Skin of body (tissue), 3 donors: ENCODE measurements at places on chromosomes 7 and 10.

DNA sequence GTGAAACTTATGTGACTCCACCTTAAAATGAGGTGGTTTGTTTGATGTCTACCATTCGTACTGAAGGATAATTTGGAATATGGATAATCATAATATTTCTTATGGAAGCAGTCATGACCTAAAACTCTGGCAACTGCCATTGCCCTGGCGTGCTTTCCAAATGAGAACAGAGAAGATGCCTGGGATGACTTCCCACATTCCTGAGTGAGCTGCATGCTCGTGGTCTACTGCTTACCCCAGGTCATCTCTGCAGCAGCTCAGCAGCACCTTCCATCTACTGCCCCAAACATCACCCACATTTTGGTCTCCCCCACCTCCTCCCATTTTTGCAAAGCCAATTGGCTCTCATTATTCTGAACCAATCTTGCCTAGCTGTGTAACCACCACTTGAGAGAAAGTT is 40.1 kb downstream of the LYZL1 start:
- peak; percentile 73 for DNase-seq

- peak; percentile 67 for DNase-seq
These were observed 694 bp upstream of the WASL start for GRCh38 chr7:123749537-123749857.

DNA sequence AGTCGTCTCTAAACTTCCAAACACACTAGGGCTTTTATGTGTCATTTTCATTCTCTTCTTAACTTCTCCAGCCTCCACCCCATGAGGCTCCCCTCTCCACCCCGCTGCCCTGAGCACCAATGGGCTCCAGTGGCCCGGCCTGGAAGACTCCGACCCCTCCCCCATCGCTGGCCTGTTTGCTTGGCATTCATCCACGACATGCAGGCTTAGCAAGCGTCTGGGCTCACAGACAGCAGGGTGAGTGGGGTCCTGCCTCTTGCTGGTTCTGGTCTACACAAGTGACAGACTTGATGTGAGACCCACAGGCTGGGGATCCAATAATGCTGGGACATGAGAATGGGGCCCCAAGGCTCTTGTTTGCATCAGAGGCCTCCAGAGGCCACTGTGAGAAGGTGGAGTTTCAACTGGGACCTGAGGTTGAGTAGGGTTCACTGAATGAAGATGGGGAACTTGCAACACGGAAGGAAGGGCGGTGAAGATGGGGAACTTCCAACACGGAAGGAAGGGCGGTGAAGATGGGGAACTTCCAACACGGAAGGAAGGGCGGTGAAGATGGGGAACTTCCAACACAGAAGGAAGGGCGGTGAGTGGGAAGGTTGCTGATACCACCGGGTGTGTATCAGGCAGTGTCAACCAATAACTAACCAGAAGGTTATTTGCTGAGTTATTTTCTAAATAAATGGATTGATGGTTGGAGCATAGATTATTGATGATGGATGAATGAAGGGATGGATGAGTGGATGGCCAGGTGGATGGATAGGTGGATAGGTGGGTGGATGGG is 14.0 kb downstream of the KNDC1 start:
- no peak for DNase-seq

- no peak for DNase-seq
These were observed 18.2 kb upstream of the PRKAG2 start for GRCh38 chr7:151895008-151895630.
